ENCODE measurements at places on chromosomes 3 and 15.

DNA sequence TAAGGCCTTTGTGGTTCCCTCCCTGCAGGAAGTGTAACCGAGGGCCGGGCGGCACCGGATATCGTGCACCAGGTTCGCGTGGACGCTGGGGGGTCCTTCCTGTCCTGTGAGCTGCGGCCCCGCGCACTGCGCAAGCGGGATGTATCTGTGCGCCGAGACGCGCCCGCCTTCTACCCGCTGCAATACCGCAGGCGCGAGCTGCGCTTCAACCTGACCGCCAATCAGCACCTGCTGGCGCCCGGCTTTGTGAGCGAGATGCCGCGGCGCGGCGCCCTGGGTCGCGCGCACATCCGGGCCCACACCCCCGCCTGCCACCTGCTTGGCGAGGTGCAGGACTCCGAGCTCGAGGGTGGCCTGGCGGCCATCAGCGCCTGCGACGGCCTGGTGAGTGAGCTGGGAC is 35.9 kb downstream of the SAXO2 start:
- DNase-seq: no peak

GRCh38 chr15:58179741-58180381 is 41.7 kb downstream of the AQP9 start:
- peak; percentile 62 for DNase-seq

DNA sequence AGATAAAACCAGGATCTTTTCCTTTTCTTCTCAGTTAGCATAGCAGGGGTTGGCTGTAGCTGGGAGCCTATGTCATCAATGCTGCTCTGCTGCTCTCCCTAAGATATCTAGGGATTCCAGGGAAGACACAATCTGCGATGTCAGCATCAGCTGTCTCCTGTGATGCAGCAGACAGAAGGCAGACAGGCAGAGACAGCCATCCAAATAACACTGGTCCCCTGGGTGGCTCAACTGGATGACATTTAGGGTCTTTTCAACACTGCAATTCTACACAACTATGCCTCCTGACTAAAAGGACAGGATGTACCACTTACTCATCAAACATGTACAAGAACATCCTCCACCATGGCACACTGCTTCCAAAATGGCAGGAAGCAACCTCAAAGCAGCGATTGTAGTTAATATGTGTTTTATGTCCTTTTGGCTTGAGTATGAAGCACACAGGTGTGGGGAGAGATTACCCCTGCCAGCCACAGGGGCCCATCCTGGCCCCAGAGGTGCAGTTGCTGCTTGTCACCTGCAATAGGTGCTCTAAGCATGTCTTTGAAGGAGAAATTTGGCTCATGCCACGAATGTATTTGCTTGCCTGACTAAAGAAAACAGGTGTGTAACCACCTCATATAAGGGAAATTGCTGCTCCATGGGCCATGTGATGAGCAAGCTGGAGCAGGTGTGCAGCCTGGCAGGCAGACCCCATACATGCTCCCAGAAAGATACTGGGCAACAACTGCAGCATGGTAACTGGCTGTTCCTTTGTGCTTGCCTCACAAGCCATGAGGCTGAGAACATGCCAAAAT is 357.8 kb downstream of the VPS13C start:
- DNase-seq: no peak

DNA sequence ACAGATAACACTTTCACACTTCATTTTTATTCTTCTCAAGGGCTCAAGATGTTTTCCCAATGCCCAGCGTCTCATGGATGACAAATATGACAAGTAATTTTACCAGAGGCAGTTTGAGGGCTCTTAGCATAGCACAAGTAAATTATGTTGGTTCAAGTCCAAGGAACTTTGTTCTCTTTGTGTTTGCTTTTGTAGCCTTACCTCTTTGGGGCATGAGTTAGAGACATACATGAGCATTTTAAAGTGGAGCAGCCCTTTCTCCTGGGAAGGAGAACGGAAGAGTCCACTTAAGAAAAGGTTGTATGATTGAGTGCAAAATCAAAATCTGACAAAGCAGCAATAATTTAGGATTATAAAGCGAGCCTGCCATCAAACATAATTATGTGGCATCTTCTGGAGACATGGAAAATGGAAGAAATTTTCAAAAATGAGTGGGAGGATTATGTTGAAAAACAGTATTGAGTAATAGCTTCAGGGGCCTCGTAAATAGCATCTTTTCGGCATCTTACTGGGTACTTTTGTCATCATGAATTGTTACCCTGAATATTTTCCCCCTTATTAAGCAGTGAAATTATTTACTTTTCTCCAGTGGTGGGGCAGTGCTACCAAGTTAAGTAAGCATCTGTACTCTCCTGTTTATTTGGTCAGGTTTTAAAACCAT is 65.9 kb downstream of the PGPEP1L start:
- DNase-seq: no peak

DNA sequence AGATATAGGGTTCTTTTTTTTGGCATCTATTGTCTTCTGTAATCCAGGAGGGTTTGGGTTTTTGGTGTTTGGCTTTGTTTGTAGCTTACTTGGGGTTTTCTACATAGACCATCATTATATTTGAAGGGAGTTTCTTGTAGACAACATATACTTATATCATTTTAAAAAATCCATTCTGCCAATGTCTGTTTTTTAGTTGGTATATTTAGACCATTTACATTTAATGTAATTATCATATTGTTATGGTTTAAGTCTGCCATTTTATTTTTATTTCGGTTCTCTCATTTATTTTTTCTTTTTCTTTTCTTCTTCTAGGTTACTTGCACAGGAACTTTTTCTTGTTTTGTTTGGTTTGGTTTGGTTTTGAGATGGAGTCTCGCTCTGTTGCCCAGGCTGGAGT is 5.5 kb upstream of the MGLL start:
- DNase-seq: no peak

Data from kidney tubule cell (primary cell).